H9 (cell line): ENCODE measurements at places on chromosomes 2 and 18. TPM values are rescaled to one million over a fixed set of nuclear protein-coding genes. Genes with fewer than 3 reads are reported as not detected.
A peak's percentile ranks its signal among the peaks of the same experiment; 100 is the strongest.

LYPD1 gene
- total RNA-seq = 10.6 and 11.2 TPM in 2 replicates

ACOXL gene
- 33.3 and 37.6 TPM in 2 replicates for total RNA-seq

SLC35G4 gene
- not detected in 2 replicates for total RNA-seq

MEP1B gene
- not detected in 2 replicates for total RNA-seq

RRM2 gene
- 163 and 176 TPM in 2 replicates for total RNA-seq

BOK gene
- total RNA-seq = 33.9 and 35.6 TPM in 2 replicates

PMAIP1 gene
- 149 and 152 TPM in 2 replicates for total RNA-seq

SERPINB4 gene
- 4.1 and 4.3 TPM in 2 replicates for total RNA-seq

SLC20A1 gene
- 120 and 123 TPM in 2 replicates for total RNA-seq

DNA sequence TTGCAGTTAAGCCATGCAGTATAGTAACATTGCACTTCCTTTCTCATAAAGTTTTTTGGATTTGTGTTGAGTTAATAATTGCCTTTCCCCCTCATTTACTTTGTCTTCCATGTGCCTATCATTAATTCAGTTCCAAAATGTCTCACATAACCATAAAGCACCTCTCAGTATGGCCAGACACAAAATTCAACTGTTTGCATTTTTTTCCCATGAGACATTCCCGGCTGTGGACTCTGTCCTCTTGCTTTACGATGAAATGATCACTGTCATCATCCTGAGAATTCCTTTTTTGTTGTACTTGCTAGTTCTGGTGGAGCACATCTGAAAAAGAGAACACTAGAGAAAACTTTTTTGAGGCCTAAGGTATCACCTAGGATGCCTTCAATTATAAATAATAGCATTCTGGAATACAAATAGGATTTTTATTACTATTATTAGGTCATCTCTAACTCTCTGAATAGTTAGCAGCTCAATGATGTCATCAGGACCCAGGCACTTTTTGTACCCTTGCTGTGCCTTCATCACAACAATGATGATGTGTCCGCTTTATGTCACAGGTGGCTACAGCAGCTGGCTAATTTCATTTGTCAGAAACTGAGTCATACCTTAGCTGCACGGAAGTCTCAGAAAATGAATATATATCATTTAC, 8.5 kb upstream of the ATP8B1 start:
- no peaks in the 10 kb centered on the region for H3K36me3 ChIP-seq
- no peaks in the 10 kb centered on the region for H3K27me3 ChIP-seq
- no peak overlapping the region for H3K4me3 ChIP-seq
- no peaks in the 10 kb centered on the region for H3K4me1 ChIP-seq
- no peak overlapping the region for H3K27ac ChIP-seq

DNA sequence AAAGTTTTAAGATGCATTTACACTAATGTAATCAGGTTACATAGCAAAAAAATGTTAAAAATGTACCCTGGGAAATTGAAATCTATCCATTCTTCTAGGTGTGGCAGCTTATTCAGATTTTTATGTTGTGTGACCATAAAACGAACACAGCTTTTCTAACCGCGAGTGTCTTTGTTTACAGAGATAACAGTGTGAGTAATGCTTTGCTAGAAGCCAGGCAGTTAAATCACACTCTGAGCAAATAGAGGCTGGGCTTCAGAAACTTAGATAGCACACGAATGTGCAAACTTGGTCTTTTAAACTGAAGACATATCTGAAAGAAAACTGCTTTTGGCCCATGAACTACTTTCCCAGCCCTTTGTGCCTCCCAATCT, 116.1 kb downstream of the SPTBN1 start:
- H3K4me3 ChIP-seq = no peak overlapping the region
- H3K27me3 ChIP-seq = no peaks in the 10 kb centered on the region
- no peak for DNase-seq
- no peak overlapping the region for H3K27ac ChIP-seq

DNA sequence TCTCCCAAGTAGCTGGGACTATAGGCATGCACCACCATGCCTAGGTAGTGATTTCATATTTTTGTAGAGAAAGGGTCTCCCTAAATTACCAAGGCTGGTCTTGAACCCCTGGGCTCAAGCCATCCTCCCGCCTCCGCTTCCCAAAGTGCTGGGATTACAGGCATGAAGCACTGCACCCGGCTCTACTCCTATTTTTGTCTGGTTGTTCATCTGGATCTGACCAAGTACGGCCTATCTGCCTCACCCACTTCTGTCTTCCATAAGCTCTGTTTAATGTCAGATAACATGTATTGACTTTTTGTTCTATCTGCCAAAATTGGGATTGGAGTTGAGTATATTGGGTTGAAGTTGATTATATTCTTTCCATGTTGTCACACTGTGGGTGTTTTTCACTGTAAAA, 198.4 kb downstream of the AFF3 start:
- no peak overlapping the region for H3K4me3 ChIP-seq
- H3K4me1 ChIP-seq = no peaks in the 10 kb centered on the region
- DNase-seq = no peak
- H3K27me3 ChIP-seq = no peaks in the 10 kb centered on the region
- H3K36me3 ChIP-seq = no peaks in the 10 kb centered on the region

- DNase-seq = peak; percentile 55
- H3K4me1 ChIP-seq = no peaks in the 10 kb centered on the region
- no peak overlapping the region for H3K4me3 ChIP-seq
- peaks cover 97% of the 10 kb centered on the region for H3K27me3 ChIP-seq
- no peaks in the 10 kb centered on the region for H3K36me3 ChIP-seq
Measured at GRCh38 chr2:176121190-176122051, 1.1 kb upstream of the HOXD9 start.

DNA sequence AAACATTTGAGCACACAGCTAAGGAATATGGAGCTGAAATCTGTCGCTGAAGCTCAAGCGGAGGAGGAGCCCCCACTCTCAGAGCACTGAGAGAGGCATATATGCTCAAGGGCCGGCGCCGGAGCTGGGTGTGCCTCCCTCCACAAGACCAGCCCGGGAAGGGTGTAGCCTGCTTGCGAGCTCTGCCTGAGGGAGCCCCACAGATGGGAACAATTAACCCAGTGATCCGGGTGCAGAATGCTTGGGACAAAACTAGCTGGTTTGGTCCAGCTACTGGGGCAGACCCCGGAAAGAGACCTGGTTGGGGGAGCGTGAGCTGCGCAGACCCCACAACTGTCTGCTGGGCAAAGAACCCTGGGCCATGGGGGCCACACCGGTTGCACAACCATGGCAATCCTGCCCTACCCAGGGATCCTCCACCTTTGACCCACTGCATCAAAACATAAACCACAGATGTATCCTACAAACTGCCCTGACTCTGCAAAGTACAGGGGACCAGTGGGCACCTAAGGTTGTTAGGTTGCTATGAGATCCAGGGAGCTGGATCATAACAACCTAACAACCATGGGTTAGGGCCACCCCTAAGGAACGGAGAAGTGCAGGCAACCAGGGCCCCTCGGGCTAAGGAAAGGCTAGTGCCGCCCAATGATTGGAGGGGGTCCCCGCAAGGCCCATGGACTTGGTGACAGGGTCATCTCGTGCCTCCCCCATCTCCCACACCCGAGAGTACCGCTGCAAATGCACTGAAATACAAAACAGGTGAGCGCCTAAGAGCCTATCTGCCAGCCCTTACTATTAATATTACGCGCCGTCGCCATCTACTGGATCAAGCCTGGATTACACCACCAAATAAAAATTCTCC, 53.4 kb upstream of the SCN1A start:
- no peak overlapping the region for H3K27ac ChIP-seq
- H3K4me1 ChIP-seq = no peaks in the 10 kb centered on the region; the same call in none of the 2 replicates
- H3K4me3 ChIP-seq = no peak overlapping the region
- H3K36me3 ChIP-seq = no peaks in the 10 kb centered on the region

GRCh38 chr2:231935207-231935524, 9.0 kb upstream of the NPPC start:
- no peaks in the 10 kb centered on the region for H3K36me3 ChIP-seq
- H3K27ac ChIP-seq = no peak overlapping the region
- H3K4me3 ChIP-seq = no peak overlapping the region
- H3K4me1 ChIP-seq = no peaks in the 10 kb centered on the region
- no peak for DNase-seq

GRCh38 chr2:205276116-205276777, 406.1 kb upstream of the NRP2 start:
- H3K4me1 ChIP-seq = peaks cover 11% of the 10 kb centered on the region; the same call in 1 of the 2 replicates
- peak overlapping the region; percentile 19 for H3K27ac ChIP-seq
- H3K36me3 ChIP-seq = peaks cover 8% of the 10 kb centered on the region
- DNase-seq = peak; percentile 55
- H3K27me3 ChIP-seq = no peaks in the 10 kb centered on the region
- H3K4me3 ChIP-seq = peak overlapping the region; percentile 40

DNA sequence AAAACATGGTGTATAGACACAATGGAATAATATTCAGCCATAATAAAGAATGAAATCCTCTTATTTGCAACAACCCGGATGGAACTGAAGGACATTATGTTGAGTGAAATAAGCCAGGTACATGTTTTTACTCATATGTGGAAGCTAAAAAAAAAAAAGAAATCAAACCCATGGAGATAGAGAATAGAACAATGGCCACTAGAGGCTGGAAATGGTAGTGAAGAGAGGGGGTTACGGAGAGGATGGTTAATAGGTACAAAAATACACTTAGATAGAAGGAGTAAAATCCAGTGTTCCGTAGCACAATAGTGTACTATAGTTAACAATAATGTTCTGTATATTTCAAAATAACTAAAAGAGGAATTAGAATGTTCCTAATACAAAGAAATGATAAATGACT, 12.8 kb upstream of the KIAA2012 start:
- H3K4me1 ChIP-seq = peaks cover 9% of the 10 kb centered on the region; the same call in 1 of the 2 replicates
- no peak overlapping the region for H3K27ac ChIP-seq
- no peaks in the 10 kb centered on the region for H3K36me3 ChIP-seq

GRCh38 chr2:189300916-189301315, 121.4 kb upstream of the COL5A2 start:
- H3K36me3 ChIP-seq = no peaks in the 10 kb centered on the region
- DNase-seq = no peak
- no peak overlapping the region for H3K4me3 ChIP-seq

GRCh38 chr2:71460595-71461303, 7.4 kb downstream of the DYSF start:
- peaks cover 44% of the 10 kb centered on the region for H3K27me3 ChIP-seq
- DNase-seq = peak; percentile 49
- peaks cover 4% of the 10 kb centered on the region; the same call in 1 of the 2 replicates for H3K4me1 ChIP-seq
- no peaks in the 10 kb centered on the region for H3K36me3 ChIP-seq
- no peak overlapping the region for H3K27ac ChIP-seq

GRCh38 chr2:209431701-209432100, 7.9 kb downstream of the MAP2 start:
- DNase-seq = no peak
- no peaks in the 10 kb centered on the region for H3K4me1 ChIP-seq
- H3K27ac ChIP-seq = no peak overlapping the region
- no peak overlapping the region for H3K4me3 ChIP-seq

DNA sequence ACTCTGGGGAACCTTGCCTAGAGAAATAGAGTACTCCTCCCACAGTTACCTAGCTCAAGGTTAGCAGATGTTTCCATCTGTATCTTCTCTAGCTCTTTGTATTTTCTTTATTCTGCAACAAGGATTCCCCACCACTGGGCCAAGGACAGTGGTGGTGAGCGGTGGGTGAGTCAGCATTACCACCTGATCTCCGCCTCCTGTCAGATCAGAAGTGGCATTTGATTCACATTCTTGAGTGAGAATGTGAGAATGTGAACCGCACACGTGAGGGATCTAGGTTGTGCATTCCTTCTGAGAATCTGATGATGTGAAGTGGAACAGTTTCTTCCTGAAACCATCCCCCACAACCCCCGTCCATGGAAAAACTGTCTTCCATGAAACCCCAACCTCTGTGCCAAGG, 9.0 kb downstream of the EPB41L3 start:
- H3K36me3 ChIP-seq = no peaks in the 10 kb centered on the region
- no peak for DNase-seq
- H3K27me3 ChIP-seq = no peaks in the 10 kb centered on the region
- H3K27ac ChIP-seq = no peak overlapping the region

DNA sequence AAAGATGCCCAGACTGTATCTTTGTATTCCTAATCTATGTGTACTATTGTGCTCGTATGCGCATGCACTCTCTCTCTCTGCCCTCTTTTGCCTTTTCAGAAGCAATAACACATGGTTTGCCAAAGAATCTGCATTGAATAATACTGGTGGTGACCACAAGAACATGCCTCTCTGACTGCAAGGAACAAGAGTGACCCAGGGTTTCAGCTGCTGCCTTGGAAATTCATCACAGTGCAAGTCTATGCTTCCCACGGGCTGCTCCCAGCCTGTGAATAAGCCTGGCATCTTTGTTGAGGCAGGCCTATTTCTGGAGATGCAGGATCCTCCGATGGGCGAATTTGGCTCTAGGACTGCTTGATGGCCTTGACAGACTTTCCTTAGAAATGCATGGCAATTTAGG, 689.4 kb upstream of the FANCL start:
- H3K27me3 ChIP-seq = no peaks in the 10 kb centered on the region
- peaks cover 5% of the 10 kb centered on the region; the same call in 1 of the 2 replicates for H3K4me1 ChIP-seq
- no peaks in the 10 kb centered on the region; the same call in 2 of the 3 replicates for H3K36me3 ChIP-seq
- DNase-seq = no peak
